Activated CD4-positive, alpha-beta T cell treated with anti-CD3 and anti-CD28 coated beads, Interleukin-2, amount 10 ng/mL, durations not matched to agents 7 days and 5 days (primary cell): ENCODE measurements at places on chromosomes 12 and 14.

- no peak for DNase-seq
Observed at GRCh38 chr12:130622803-130623202, 93.3 kb downstream of the RIMBP2 start.

- DNase-seq: no peak
Observed at GRCh38 chr12:84874825-84875139, 37.8 kb downstream of the SLC6A15 start.

- DNase-seq: no peak
Observed at GRCh38 chr12:131944601-131945251, 5.0 kb upstream of the EP400 start.

DNA sequence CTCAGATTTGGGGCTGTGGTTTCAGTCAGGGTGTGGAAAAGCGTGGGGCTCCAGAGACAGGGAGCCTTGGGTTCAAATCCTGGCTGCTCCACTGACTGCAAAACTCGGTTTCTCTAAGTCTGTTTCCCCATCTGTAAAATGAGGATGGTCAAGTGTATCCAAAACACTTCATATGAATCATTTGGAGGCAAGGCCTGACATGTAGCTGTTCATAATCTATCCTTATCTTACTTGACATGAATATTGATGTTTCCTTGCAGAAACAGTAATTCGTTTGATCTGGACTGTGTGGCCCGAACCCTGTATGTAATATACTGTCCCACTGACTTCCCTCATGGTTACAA lies 1.5 kb upstream of the CCDC63 start:
- DNase-seq: no peak

- DNase-seq: no peak
Observed at GRCh38 chr14:90132821-90133570, 71.2 kb downstream of the KCNK13 start.

- DNase-seq: peak; percentile 49
Observed at GRCh38 chr12:47686645-47687240, 19.1 kb downstream of the RPAP3 start.

DNA sequence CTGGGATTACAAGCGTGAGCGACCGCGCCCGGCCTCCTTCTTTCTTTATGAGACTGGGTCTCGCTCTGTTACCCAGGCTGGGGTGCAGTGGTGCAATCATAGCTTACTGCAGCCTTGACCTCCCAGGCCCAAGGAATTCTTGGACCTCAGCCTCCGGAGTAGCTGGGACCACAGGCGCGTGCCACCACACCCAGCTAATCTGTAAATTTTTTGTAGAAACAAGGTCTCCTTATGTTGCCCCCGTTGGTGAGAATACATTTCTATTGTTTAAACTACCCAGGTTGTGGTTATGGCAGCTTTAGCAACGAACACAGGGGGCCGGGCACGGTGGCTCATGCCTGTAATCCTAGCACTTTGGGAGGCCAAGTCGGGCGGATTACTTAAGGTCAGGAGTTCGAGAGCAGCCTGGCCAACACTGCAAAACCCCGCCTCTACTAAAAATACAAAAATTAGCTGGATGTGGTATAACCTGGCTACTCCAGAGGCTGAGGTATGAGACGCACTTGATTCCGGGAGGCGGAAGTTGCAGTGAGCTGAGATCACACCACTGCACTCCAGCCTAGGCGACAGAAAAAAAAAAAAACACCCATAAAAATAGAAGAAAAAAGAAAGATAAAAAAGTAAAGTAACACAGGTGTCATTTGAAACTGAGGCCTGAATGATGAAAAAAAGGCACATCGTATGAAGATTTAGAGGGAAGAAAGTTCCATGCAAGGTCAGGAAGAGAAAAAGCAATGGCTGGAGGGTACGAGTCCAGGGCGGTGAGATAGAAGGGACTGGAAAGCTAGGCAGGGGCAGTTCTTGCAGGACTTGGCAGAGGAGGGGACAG lies 977 bp upstream of the TMEM120B start:
- DNase-seq: peak; percentile 50

DNA sequence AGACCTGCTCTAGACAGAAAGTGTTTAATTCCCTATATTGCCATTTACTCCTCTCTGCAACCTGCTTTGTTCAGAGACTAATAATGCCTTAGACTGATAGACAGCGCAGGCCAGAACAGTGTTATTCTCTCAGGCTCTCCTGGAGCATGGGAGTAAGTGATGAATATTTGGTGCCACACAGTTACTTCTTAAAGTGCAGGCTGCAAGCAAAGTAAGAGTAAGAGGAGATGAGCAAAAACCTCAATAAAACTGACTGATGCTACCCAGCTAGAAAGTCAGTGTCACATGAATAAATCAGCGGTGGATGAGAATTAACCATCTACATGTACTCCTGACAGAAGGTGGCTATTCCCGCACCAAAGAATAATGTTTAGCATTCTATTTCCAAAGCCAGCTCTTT lies 9.9 kb downstream of the TRIM9 start:
- no peak for DNase-seq

GRCh38 chr12:26997003-26997402 lies 17.2 kb downstream of the TM7SF3 start:
- no peak for DNase-seq

- DNase-seq: no peak
Observed at GRCh38 chr12:97701901-97702300, 239.3 kb downstream of the RMST start.

DNA sequence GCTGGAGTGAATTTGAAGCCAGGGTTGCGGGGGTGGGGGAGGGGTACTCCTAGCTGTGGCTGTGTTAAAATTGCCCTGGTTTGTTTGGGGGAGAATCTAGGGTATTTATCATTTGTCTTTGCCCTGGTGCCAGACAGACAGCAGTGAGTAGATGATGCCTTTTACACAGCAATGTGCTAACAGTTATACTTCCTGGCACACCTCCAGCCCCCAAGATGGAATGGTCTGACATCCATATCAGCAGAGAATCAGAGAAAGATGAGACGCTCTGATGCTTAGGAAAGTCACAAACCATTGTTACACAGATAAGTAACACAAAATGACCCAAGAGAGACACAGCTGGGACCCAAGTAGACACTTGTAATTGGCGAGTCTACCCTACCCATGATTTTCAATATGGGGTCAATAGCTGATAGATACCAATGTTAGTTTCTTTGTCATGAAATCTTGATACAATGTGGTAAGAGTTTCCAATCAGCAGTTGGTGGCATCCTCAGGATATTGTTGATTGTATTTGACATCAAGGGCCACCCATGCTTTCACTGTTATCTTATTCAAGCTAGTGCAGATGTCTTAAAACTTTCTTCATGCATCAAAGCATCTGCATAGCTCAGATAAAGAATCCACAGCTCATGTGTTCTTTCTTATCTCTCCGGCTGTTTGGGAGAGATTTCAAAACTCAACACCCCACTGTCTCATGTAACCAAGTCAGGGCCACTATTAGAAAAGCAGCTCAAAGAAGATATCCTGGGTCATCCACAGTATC lies 2.6 kb upstream of the PRKAB1 start:
- DNase-seq: no peak

GRCh38 chr14:99609245-99610170 lies 5.5 kb upstream of the CCDC85C start:
- peak; percentile 23 for DNase-seq

DNA sequence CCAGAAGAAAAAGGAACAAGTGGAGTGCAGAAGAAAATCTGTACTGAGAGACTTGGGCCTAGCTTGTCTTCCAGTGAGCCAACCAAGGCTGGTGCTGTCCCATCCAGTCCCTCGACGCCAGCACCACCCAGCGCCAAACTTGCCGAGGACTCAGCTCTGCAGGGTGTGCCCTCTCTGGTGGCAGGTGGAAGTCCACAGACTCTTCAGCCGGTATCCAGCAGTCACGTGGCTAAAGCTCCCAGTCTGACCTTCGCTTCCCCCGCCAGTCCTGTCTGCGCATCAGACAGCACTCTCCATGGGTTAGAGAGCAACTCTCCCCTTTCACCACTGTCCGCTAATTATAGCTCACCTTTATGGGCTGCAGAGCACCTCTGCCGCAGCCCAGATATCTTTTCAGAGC lies 15.6 kb downstream of the CIPC start:
- no peak for DNase-seq

DNA sequence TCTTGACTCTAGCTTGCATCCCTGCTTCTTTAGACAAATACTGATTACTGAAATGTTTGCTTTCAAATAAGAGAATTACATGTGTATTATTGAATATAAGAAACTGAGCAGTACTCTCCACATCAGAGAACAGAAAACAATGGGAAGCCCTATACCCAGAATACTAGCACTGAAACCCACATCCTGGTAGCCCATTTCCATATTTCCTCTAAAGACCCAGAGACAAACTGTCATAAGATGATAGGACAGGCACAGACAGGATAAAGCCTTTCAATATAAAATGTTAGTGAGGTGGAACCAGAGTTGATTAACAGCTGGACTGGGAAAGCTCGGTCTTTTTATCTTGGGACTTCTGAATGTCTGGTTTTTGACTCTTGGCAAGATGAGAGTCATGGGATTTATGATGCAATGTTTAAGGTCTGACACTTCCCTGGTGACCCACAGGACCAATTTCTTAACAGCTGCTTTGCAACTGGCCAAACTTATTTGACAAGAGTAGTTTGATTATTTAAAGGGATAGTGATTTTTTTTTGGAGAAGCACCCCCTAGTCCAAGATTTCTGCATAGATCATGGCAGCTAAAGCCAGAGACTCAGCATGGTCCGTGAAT lies 166.9 kb upstream of the ATXN7L3B start:
- DNase-seq: no peak

DNA sequence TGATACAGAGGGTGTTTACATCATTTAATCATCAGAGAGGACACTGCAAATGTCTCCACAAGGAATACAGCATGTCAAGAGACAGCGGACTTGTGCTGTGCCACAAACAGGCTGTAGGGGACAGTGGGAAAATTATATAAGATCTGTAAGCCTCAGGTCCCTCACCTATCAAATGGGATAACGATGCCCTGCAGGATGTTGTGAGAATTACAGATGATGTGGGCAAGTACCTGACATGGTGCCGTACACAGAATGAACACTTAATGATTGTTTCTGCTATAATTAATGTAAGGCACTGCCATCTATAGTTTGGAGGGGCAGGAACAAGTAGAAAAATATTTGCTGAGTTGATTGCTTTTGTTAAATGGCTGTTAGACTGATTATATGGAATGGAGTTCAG lies 81.9 kb upstream of the GTF2A1 start:
- DNase-seq: no peak

- peak; percentile 91 for DNase-seq
Observed at GRCh38 chr14:72476657-72477499, 417.0 kb downstream of the DPF3 start.

DNA sequence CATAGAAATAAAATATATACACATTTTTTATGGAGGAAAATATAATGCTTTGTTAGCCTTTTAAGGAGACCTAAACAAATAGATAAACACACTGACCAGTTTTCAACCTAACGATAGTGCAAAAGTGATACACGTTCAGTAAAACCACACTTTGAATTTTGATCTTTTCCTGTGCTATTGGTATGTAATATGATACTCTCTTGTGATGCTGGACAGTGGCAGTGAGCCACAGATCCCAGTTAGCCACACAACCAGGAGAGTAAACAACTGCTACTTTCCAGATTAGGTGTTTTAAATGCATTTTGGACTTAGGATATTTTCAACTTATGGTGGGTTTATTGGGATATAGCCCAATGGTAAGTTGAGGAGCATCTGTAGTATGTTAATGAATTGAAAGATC lies 243.1 kb downstream of the ERC1 start:
- no peak for DNase-seq

GRCh38 chr14:80047761-80048160 lies 163.5 kb downstream of the DIO2 start:
- DNase-seq: no peak

- no peak for DNase-seq
Observed at GRCh38 chr12:64730588-64730969, 28.6 kb downstream of the GNS start.

- DNase-seq: no peak
Observed at GRCh38 chr14:32449648-32450047, 120.5 kb downstream of the AKAP6 start.

DNA sequence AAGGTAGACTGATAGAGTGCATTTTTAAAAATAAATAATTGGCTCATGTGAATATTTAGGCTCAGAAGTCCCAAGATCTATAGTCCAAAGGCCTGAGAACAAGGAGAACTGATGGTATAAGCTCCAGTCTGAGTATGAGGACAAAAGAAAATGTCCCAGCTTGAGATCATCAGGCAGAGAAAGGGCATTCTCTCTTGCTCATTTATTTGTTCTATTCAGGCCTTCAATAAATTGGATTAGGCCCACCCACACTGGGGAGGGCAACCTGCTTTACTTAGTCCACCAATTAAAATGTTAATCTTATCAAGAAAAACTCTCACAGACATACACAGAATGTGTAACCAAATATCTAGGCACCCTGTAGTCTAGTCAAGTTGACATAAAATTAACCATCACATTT lies 644.4 kb upstream of the MDGA2 start:
- no peak for DNase-seq

DNA sequence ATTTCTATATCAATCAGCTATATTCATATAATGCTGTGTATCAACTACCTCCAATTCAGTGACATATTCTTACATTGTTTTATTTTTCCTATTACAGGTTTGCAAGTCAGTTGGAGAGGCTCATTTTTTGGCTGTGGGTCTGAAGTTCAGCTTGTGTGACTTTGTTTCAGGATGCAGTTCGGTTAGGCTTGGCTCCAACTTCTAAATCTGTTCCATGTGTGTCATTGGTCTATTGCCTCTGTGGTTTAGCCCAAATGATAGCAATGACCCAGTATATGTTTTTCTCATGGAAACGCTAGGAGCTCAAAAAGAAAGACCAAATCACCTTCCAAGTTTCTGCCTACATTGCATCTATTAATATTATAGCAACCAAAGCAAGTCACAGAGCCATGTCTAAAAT lies 848.6 kb upstream of the LRFN5 start:
- DNase-seq: no peak

GRCh38 chr12:11133816-11134215 lies 628 bp downstream of the TAS2R30 start:
- DNase-seq: no peak

GRCh38 chr12:120041386-120042231 lies 52.6 kb downstream of the BICDL1 start:
- DNase-seq: peak; percentile 22

DNA sequence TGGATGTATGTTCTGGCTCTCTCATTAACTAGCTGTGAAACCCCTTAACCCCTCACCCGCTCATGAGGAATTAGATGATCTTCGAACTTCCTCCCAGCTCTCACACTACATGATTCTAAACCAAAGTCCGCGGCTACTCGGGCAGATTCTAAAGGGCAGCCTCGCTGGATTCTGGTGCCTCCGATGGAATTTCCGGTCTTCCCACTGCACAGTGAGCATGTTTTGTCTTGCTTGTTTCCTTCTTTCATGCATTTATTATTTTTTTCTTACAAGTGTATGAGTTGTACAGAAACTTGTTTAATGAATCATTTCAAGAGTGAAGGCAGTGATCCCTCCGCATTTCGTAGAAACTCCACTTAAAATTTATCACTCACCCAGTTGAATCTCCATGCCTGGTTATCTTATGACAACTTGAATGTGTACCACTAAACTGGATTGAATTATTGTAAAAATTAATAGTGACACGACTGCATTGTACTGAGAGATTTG lies 4.5 kb upstream of the HCAR3 start:
- DNase-seq: no peak

GRCh38 chr14:100466111-100466856 lies 120.9 kb downstream of the BEGAIN start:
- no peak for DNase-seq

GRCh38 chr12:132837693-132838409 lies 9.2 kb upstream of the GOLGA3 start:
- DNase-seq: no peak

GRCh38 chr14:85024931-85025330 lies 505.0 kb upstream of the FLRT2 start:
- no peak for DNase-seq
